Activated naive CD4-positive, alpha-beta T cell treated with anti-CD3 and anti-CD28 coated beads, Interleukin-2, amount 50 U/mL, for 16 hours (primary cell): ENCODE measurements at places on chromosomes 6 and 20.

DNA sequence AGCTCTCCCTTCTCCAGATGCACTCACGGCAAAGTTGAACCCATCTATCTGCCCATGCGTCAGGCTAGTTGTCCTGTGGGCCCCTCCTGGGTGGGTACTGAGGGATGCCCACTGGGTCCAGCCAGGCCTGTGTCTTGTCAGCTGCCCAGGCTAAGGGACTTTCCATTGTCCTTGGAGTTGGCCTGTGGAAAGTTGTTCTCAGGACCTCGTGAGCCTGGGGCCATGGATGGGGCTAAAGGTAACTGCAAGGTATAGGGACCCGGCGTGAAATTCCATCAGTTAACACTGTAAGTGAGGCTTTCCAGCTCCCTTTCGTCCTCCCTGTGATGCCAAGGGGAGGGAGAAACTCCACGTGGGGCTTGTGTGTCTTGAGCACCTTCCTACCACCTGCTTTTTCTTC is 126.5 kb downstream of the CEBPB start:
- no peak for DNase-seq

DNA sequence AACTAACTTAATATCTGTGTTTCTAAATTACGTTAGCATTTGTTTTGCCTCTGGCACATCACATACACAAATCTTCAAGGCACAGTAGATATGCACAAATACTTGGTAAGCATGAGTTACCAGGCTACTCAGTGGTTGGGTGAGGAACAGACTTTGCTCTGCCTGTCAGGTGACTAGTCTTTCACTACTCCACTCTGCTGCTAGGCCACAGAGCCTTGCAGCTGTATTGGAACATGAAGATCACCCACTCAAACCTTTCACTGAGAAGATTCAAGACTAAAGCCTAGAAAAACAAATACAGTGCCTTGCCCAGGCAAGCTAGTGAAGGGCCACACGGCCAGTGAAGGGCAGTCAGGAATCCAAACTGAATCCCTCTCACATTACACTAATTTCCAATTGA is 47.0 kb downstream of the DTNBP1 start:
- no peak for DNase-seq

DNA sequence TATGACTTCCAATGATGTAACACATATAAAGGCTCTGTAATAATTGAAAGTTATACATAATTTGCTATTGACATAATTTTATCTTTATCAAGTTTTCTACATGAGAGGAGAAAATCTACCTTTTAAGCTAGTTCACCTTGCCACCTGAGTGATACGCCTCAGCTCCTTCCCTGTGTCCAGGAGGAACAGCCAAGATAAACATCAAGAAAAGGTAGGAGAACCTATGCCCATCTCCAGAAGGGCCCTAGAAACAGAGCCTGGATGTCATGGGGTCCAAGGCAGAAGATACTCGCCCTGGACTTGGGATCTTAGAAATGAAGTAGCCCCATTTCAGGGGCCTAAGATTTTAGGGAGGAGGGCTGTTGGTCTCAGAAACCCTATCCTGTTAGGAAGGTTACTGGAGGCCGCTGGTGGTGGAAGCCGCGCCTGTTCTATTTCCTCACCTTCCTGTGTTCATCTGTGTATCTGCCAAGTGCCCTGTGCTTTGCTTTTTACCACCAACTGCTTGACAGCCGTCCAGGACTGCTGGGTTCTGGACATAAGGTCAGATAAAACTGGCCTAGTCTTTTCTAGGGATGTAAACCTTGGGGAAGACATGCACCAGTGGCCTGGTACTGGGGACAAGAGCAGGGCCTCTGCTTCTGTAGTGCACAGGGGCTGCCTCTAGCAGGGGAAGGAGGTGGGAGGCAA is 178.5 kb downstream of the ARID1B start:
- DNase-seq, result no peak

DNA sequence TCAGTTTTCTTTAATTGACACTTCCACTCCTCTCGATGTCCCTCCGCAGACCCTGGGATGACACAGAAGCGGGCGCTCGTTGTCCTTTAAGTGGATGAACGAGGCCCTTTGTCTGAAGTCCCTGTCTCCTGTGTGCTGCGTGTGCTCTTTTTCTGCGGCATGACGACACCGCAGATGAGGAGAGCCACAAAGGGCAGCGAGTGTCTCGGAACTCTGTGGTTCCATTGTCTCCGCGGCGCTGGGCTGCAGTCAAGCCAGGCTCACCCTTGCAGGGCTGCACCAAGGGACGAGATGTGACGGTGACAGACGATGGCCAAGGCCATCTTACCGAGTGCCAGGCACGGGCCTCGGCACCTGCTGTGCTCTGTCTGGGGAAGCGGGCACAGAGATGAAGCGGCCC is 10.6 kb downstream of the PRR18 start:
- no peak for DNase-seq
